ENCODE measurements at places on chromosomes 12 and 14.
A peak's percentile ranks its signal among the peaks of the same experiment; 100 is the strongest.

GRCh38 chr12:130336723-130337487 lies 782 bp upstream of the PIWIL1 start:
- peak; percentile 66 for DNase-seq

GRCh38 chr12:71441836-71442566 lies 2.4 kb downstream of the LGR5 start:
- DNase-seq: no peak

- DNase-seq: no peak
Measured at GRCh38 chr12:113512568-113512967, 40.9 kb upstream of the LHX5 start.

DNA sequence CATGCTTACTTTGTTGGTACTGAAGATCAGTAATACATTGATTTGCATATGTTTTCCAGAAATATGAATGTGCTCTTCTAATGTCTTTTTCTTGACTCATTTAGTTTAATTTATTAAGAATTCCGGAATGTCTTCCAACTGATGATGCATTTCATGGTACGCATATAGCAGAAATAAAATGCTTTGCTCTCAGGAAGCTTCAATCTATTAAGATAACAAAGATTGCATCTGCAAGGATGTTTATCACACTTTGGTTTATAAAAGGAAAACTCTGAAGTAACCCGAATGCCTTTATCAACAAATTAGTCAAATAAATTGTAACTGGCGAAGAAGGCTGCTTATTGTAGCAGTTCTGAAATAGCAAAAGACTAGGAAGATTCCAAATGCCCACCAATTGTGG lies 166.4 kb upstream of the LMNTD1 start:
- DNase-seq: no peak

- no peak for DNase-seq
Measured at GRCh38 chr14:88025313-88025712, 20.4 kb downstream of the GPR65 start.

Data from NCI-H1417 treated with DMSO at 0.1 percent for 48 hours (cell line).